ENCODE measurements at places on chromosomes 12 and 14.

- peak; percentile 46 for DNase-seq
Measured at GRCh38 chr14:21711360-21711961, 37.8 kb upstream of the OR4E1 start.

DNA sequence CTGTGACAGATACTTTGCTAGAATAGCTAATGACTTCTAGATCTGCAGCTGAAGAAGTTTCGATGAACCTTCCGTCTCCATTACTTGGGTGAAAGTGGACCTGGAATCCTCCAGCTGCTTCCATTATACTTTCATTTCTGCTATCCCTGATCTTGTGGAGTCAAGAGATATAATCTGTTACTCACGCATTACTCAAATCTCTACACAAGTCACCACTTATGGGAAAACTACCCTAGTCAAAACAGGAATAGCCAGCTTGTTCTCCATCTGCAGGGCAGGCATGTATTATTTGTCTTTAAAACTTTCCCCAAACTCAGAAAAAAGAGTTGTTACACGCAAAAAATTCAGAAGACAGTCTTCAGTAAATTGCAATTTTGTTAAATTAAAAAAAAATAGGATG lies 2.8 kb upstream of the KTN1 start:
- no peak for DNase-seq

DNA sequence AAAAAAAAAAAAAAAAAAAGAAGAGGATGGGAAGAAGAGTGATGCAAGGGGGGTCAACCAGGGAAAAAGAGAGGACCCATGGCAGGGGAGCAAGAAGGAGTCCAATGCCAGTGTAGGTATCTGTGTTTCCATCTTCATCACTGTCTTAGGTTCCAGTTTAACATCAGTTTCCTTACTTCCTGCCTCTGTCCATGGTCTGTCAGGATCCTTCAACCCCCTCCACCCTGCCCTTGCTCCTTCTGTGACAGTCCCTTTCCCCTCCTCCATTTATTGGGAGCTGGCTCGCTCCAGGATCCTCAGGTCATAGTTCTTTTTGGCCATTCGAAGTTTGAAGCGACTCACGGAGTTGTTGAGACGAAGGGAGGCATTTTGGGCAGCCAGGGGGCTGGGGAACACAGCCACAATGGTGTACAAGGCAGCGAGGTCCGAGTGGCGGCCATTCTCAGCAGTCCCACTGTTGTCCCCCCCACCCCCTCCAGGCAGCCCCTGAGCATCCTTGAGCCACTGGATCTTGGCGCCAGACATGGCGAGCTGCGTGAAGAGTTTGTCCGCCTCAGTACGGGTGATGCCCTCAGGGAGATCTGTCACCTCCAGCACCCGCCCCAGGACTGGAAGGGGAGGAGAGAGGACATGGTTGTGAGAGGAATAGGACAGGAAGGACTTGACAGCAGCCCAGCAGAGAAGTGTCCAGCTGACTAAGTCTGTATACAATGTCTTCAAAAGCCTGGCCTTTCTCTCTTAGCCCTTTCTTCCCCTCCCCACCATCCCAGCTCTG lies 3.7 kb upstream of the STAC3 start:
- no peak for DNase-seq

DNA sequence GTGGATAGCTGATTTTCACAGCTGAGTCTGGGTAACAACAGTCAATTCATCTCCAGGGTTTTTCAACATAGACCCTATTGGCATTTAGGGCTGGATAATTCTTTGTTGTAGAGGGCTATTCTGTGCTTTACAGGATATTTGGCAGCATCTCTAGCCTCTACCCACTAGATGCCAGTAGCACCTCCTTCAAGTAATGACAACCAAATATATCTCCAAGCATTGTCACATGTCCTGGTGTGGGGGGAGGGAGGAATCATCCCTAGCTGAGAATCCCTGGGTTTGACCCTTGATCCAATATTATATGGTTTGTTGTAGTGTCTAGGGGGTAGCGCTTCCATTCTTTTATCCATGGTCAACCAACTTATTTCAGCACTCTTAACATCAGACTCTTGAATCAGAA lies 157.2 kb downstream of the ANO4 start:
- no peak for DNase-seq

- DNase-seq, result no peak
Measured at GRCh38 chr14:43541356-43541755, 965.7 kb downstream of the FSCB start.

GRCh38 chr14:85115921-85116320 lies 414.0 kb upstream of the FLRT2 start:
- DNase-seq, result no peak

- DNase-seq, result no peak
Measured at GRCh38 chr14:23569443-23570151, 2.0 kb upstream of the AP1G2 start.

GRCh38 chr12:89678225-89678624 lies 30.4 kb downstream of the ATP2B1 start:
- no peak for DNase-seq

GRCh38 chr12:128204711-128205110 lies 62.3 kb upstream of the TMEM132C start:
- DNase-seq, result no peak

- DNase-seq, result no peak
Measured at GRCh38 chr14:68583548-68584280, 209.2 kb downstream of the ZFP36L1 start.

Measured in suppressor macrophage treated with lipopolysaccharide for 4 hours (primary cell).